Stimulated activated CD4-positive, alpha-beta T cell treated with anti-CD3 and anti-CD28 coated beads, Interleukin-15, amount 100 ng/mL, for 1 hour (primary cell): ENCODE measurements at places on chromosomes 3 and 15.

- no peak for DNase-seq
These were observed 67.6 kb downstream of the NLGN1 start for GRCh38 chr3:173465112-173465511.

DNA sequence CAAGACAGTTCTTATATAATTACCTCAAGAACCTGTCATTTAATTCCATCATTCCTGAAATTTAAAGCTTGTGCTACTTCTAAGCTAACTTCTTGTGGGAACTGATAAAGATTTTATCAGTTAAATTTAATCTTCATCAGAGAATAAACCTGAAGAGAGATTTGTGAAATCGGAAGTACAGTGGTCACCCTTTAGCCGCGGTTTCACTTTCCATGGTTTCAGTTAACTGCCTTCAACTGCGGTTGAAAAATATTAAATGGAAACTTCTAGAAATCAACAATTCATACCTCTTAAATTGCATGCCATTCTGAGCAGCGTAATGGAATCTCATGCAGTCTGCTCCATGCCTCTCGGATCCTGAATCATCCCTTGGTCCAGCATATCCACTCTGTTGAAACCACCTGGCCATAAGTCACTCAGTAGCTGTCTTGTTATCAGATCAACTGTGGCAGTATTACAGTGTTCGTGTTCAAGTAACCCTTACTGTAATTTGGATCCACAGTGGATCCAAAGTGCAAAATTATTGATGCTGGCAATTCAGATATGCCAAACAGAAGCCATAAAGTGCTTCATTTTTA is 626.1 kb downstream of the CADM2 start:
- DNase-seq: no peak

GRCh38 chr3:141201122-141201521 is 30.5 kb upstream of the PXYLP1 start:
- DNase-seq: no peak

GRCh38 chr3:81395739-81396513 is 365.5 kb downstream of the GBE1 start:
- no peak for DNase-seq
